ENCODE measurements at places on chromosomes 5 and 9. TPM values are rescaled to one million over a fixed set of nuclear protein-coding genes. Genes with fewer than 3 reads are reported as not detected.

The EXOSC2 gene
- 12.5 TPM for total RNA-seq

The CDH12 gene
- total RNA-seq: 0.25 TPM

The ENHO gene
- not detected for total RNA-seq

The RANBP3L gene
- total RNA-seq: not detected

The C5orf58 gene
- total RNA-seq: not detected

The ZDHHC11B gene
- not detected for total RNA-seq

The PCDHA10 gene
- 0.13 TPM for total RNA-seq

The EGFL7 gene
- 27.0 TPM for total RNA-seq

The FXN gene
- 13.0 TPM for total RNA-seq

The NRARP gene
- total RNA-seq: 0.38 TPM

The GFI1B gene
- total RNA-seq: not detected

The TNFSF8 gene
- not detected for total RNA-seq

The ELOVL7 gene
- total RNA-seq: 5.8 TPM

The GCNT4 gene
- total RNA-seq: 1.1 TPM

The PSAT1 gene
- 121 TPM for total RNA-seq

The OR5C1 gene
- total RNA-seq: not detected

The TMEM252 gene
- not detected for total RNA-seq

The BTNL8 gene
- not detected for total RNA-seq

The OR1N1 gene
- total RNA-seq: not detected

The GPR150 gene
- total RNA-seq: under 0.01 TPM

The PCDHGB5 gene
- 15.8 TPM for total RNA-seq

The GABRA1 gene
- not detected for total RNA-seq

The C5orf24 gene
- total RNA-seq: 33.7 TPM

The MAP1B gene
- 201 TPM for total RNA-seq

The FOXD4 gene
- not detected for total RNA-seq

The EPB41L4B gene
- total RNA-seq: 0.76 TPM

The IRX2 gene
- total RNA-seq: 0.33 TPM

The RGS14 gene
- 12.2 TPM for total RNA-seq

The ORM2 gene
- total RNA-seq: not detected

The AK8 gene
- total RNA-seq: 0.49 TPM

The SLC25A48 gene
- not detected for total RNA-seq

The GLDC gene
- total RNA-seq: 14.2 TPM

The CTXN3 gene
- not detected for total RNA-seq

The QRFP gene
- total RNA-seq: not detected

The KYAT1 gene
- 14.5 TPM for total RNA-seq

The PCDHB12 gene
- total RNA-seq: 0.25 TPM

The GCNT1 gene
- total RNA-seq: 11.8 TPM

The IL13 gene
- total RNA-seq: not detected

The STKLD1 gene
- 0.49 TPM for total RNA-seq

The SMIM32 gene
- not detected for total RNA-seq

The RGS7BP gene
- not detected for total RNA-seq

The SH3GL2 gene
- 0.33 TPM for total RNA-seq

The MCCC2 gene
- 28.9 TPM for total RNA-seq

The ROR2 gene
- 0.98 TPM for total RNA-seq

The SPAAR gene
- not detected for total RNA-seq

The CBY3 gene
- 0.81 TPM for total RNA-seq

The UGT3A1 gene
- total RNA-seq: 0.38 TPM

The CDC20B gene
- total RNA-seq: not detected
